Activated effector memory CD4-positive, alpha-beta T cell treated with anti-CD3 and anti-CD28 coated beads, Interleukin-2, amount 50 U/mL, for 16 hours (primary cell): ENCODE measurements at places on chromosomes 16 and 17.
A peak's percentile ranks its signal among the peaks of the same experiment; 100 is the strongest.

GRCh38 chr17:39194089-39194984 is 3.1 kb downstream of the CACNB1 start:
- no peak for DNase-seq

DNA sequence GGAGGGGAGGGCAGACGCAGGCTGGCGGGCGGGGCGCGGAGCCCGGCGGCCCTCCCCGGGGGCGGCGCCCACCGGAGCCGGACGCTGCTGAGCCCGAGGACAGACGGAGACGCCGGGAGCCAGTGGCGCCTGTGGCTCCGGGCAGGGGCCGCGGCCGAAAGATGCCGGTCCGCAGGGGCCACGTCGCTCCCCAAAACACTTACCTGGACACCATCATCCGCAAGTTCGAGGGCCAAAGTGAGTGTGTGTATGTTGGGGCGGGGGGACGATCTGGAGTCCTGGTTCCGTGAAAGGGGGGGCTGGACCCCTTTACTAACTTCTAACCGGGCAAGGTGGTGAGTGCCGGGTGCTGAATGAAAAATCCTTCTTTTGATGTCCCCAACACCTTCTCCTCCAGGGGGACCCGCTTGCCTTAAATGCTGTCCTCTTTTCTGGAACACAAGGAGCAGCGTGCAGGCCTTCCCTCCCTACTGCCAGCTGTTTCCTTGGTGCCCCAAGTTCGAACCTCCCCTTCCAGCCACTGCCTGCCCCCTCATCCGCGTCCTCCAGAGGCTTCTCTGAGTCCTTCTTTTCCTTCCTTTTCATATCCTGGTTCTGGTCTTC is at the start of gene KCNH6:
TSS of gene KCNH6 (plus strand) at position 106 of the 603 bp plus-strand sequence. CDS start at position 162, 56 bp downstream.
- DNase-seq = no peak

DNA sequence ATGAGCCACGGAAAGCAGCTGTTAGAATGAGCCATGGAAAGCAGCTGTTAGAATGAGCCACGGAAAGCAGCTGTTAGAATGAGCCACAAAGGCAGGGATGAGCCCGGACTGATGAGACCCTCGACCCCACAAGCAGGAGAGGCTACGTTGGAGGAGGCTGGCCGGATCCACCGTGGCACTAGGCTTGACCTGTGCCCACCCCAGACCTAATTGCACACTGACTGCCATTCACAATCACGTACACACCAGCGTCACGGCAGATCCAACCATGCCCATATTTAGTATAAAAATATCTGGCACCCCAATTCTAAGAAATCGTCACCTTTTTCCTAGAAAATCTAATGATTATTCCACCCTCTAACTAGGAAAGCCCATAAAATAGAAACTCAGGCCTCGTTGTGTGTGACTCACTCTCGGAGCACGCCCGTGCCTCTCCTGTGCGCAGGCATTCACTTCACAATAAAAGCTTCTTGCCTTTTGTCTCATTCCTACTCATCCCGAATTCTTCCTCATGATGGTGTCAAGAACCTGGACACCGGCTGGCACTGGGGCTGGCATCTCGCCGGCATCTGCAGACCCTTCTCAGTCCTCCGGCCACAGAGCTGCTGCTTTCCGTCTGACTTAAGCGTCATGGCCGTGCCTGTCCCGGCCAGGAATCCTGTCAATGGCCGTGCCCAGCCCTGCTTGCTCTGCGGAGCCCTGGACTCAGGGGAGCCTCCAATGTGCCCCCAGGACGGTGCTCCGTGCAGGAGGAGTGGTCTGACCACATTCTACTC is 5.5 kb upstream of the SECTM1 start:
- DNase-seq = no peak

- no peak for DNase-seq
These were observed 12.0 kb downstream of the CORO7 start for GRCh38 chr16:4404247-4404966.

DNA sequence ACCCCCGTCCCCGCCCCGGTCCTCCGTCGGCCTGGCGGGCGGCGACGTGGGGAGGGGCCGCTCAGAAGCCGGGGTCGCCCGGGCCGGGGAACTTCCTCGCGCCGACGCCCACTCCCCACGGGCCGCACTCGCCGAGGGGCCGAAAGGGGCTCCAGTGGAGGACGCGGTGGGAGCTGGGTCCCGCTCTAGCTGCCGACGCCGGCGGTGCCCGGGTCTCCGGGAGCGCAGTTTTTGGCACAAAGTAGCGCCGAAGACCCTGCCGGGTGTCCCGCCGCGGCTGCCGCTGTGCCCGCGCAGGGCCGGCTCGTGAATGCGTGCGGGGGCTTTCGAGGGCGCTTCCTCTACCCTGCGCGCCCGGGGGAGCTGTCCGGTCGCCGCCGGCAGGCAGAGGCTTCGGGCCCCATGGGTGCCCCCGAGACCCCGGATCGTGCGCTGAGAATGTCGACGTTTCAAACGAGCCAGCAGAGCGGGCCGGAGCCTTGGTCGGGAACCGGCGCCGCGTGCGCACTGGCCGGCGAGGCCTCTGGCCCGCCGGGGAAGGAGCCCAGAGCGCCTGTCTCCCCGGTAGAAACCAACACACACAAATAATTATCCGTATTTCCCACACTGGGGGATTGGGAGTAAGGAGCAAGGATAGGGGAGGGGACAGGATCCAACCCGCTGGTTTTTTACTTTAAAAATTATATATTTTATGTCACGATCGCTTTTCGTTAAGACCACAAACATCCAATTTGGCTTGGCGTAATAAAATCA is 46.6 kb upstream of the SLC38A10 start:
- DNase-seq = no peak

- no peak for DNase-seq
These were observed 35.5 kb upstream of the PSMD7 start for GRCh38 chr16:74261068-74261467.

- DNase-seq = no peak
These were observed 124.0 kb downstream of the RGS9 start for GRCh38 chr17:65261152-65261551.

GRCh38 chr17:60926466-60927183 is 249.0 kb downstream of the BCAS3 start:
- DNase-seq = no peak

DNA sequence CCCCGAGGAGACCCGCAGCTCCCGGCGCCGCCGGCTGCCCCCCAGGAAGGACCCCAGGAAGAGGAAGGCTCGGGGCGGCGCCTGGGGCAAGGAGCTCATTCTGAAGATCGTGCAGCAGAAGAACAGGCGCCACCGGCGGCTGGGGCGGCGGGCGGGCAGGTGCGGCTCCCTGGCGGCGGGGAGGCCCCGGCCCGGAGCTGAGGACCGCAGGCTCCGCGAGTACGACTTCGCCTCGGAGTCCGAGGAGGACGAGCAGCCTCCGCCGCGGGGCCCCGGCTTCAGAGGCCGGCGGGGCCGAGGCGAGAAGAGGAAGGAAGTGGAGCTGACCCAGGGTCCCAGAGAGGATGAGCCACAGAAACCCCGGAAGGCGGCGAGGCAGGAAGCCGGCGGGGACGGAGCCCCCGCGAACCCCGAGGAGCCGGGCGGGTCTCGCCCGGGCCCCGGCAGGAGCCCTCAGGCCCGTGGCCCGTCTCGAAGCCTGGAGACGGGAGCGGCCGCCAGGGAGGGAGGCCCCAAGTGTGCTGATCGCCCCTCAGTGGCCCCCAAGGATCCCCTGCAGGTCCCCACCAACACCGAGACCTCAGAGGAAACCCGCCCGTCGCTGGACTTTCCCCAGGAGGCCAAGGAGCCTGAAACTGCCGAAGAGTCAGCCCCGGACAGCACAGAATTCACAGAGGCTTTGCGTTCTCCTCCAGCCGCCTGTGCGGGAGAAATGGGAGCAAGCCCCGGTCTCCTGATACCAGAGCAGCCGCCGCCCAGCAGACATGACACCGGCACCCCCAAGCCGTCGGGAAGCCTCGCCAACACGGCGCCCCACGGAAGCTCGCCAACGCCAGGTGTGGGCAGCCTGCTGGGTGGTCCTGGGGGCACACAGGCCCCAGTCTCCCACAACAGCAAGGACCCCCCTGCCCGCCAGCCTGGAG is 22.3 kb upstream of the ZFPM1 start:
- DNase-seq = peak; percentile 79
